D721Med (cell line): ENCODE measurements at places on chromosomes 3 and 15.

DNA sequence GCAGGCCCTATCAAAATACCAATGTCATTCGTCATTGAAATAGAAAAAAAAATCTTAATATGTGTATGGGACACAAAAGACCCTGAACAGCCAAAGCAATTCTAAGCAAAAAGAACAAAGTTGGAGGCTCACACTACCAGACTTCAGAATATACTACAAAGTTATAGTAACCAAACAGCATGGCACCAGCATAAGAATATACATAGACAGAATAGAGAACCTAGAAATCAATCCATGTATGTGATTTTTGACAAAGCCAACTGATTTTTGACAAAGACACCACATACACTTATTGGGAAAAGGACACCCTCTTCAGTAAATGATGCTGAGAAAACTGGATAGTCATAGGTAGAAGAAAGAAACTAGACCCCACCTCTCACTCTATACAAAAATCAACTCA, 95.0 kb downstream of the C3orf70 start:
- DNase-seq = no peak

- no peak for DNase-seq
These were observed 35.8 kb downstream of the HCN4 start for GRCh38 chr15:73333001-73333400.

- DNase-seq = no peak
These were observed 38.4 kb downstream of the MAP2K1 start for GRCh38 chr15:66424963-66425612.

DNA sequence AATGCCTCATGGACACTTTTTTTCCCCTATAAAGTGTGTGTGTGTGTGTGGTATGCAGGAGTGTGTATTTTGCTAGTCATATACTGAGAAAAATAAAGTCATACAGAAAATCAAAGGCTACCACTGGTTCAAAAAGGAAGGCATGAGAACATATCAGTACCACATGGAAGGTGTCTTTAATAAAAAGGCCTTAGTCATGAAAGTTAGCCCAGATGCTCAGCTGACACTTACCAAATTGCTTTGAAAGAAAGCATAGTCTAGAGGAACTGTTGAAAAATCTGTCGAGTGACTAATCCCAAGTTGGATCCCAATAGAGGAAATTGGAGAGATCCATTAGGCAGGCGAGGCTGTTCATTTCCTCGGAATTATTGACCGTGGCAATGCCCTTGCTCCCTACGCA, 432.9 kb upstream of the CFAP20DC start:
- DNase-seq = no peak

GRCh38 chr3:52197499-52197841, 490 bp upstream of the ALAS1 start:
- no peak for DNase-seq

- DNase-seq = no peak
These were observed 182.4 kb downstream of the CBLB start for GRCh38 chr3:105686278-105686897.

GRCh38 chr3:185558395-185558794, 6.0 kb upstream of the LIPH start:
- no peak for DNase-seq

DNA sequence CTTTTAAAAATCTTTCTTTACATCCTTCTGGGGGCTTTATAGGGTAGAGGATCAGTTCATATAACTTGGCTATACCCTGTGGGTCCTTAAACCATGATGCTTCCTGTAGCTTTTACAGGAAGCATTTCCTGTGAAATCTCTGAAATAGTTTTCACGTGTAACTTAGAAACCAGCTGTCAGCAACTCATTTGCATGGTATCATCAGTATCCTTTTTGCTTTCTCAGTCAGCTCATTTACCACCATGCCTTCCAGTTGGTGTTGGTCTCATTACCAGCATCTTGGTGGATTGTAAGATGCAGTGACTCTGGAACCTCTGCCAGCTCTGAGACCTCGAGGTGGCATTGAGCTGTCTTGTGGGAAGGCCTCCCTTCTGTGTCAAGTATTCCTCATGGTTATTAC, 96.7 kb upstream of the MYZAP start:
- no peak for DNase-seq

- DNase-seq = no peak
These were observed 115.8 kb downstream of the FBXL22 start for GRCh38 chr15:63712828-63713520.

DNA sequence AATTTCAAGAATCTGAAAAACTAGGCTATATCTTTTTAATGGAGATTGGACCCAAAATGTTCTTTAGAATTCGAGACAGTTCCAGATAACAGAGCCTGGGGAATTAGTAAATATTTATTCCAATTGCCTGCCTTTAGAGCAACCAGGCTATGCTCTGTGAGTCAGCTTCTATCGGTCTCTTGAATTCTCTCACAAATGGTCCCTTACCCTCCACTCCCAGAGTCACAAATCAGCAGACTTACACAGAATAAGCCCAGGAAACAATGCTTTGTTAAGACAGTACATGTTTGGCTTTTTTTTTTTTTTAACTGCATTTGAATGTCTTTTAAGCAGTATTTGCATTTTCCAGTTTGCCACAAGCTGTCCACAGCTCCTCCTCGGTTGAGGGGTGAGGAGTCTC, 460.7 kb upstream of the CBLB start:
- no peak for DNase-seq

- DNase-seq = no peak
These were observed 36.3 kb downstream of the TRIP4 start for GRCh38 chr15:64423970-64424369.
